Left lung (tissue), 14 donors: ENCODE measurements at places on chromosomes 13 and 19. TPM values are rescaled to one million over a fixed set of nuclear protein-coding genes. Genes with fewer than 3 reads are reported as not detected.

The ZNF426 gene
- total RNA-seq = 18.3 TPM

The PLIN3 gene
- total RNA-seq = 71.7 TPM

The KCNJ14 gene
- total RNA-seq = 0.52 TPM

The ZNF491 gene
- total RNA-seq = 2.0 TPM

The GAPDHS gene
- total RNA-seq = not detected

The PALM3 gene
- total RNA-seq = 6.0 TPM

The DCT gene
- total RNA-seq = not detected

The TINCR gene
- 0.76 TPM for total RNA-seq

DNA sequence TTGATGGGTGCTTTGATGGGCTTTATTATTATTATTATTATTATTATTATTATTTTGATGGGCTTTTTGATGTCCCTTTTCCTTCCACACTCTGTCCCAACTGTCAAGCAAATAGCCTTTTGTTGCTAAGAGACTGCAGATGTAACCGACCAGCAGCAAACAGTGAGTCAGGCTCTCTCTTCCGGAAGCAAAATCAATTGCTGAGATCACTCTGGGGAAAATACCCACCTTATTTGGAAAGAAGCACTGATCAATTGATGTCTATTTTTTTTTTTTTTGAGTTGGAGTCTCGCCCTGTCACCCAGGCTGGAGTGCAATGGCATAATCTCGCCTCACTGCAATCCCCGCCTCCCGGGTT is 2.9 kb downstream of the LDLR start:
- peak overlapping the region; percentile 57 for H3K4me3 ChIP-seq
- H3K4me1 ChIP-seq = peaks cover 81% of the 10 kb centered on the region
- H3K36me3 ChIP-seq = peaks cover 36% of the 10 kb centered on the region
- H3K27me3 ChIP-seq = no peaks in the 10 kb centered on the region

- no peaks in the 10 kb centered on the region for H3K27me3 ChIP-seq
- no peak for DNase-seq
- H3K27ac ChIP-seq = no peak overlapping the region
- no peak overlapping the region for H3K4me3 ChIP-seq
- H3K36me3 ChIP-seq = no peaks in the 10 kb centered on the region
Observed at GRCh38 chr13:52371736-52372247, 34.2 kb downstream of the THSD1 start.

- no peaks in the 10 kb centered on the region for H3K27me3 ChIP-seq
- H3K4me1 ChIP-seq = no peaks in the 10 kb centered on the region
- no peaks in the 10 kb centered on the region for H3K36me3 ChIP-seq
- no peak for DNase-seq
- H3K27ac ChIP-seq = no peak overlapping the region
Observed at GRCh38 chr13:48818495-48819356, 157.0 kb upstream of the FNDC3A start.

DNA sequence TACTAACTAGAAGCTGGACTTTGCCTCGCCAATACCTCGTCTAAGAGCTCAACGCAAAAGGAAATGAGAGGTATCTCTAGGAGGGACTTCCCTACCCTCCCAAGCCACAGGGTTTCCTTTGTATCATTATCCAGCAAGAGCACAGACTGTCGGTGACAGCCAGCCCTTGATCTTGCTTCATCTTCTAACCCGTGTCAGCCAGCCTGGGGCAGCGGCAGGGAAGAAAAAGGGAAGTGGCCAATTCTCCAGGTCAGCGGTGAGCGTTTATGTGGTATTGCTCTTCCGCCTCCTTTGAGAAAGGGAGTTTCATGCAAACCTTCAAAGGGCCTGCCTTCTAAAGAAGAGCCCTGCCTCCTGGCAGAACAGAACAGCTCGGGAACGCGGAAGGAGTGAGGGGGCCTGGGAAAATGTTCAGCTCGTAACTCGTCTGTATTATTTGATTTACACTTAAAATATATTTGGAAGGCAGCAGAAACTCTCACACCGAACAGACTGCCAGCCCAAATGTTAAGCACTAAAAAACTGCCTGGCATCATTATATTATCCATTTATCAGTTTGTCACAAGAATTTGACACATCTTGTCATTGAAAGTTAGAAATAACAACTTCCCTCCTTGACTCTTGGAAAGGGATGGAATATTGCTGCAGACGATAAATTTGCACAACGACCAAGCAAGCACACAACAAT is 41.8 kb downstream of the EFNB2 start:
- DNase-seq = peak; percentile 39
- no peak overlapping the region for H3K4me3 ChIP-seq
- H3K27ac ChIP-seq = no peak overlapping the region
- H3K27me3 ChIP-seq = peaks cover 24% of the 10 kb centered on the region

- H3K27me3 ChIP-seq = no peaks in the 10 kb centered on the region
- no peak overlapping the region for H3K27ac ChIP-seq
- no peaks in the 10 kb centered on the region for H3K36me3 ChIP-seq
- no peak overlapping the region for H3K4me3 ChIP-seq
Observed at GRCh38 chr13:45109102-45109720, 11.1 kb upstream of the GTF2F2 start.

GRCh38 chr13:108322206-108322824 is 52.8 kb downstream of the TNFSF13B start:
- H3K4me3 ChIP-seq = no peak overlapping the region
- no peaks in the 10 kb centered on the region for H3K36me3 ChIP-seq
- peaks cover 2% of the 10 kb centered on the region for H3K27me3 ChIP-seq
- no peak overlapping the region for H3K27ac ChIP-seq

- no peaks in the 10 kb centered on the region for H3K4me1 ChIP-seq
- DNase-seq = no peak
- H3K4me3 ChIP-seq = no peak overlapping the region
- H3K36me3 ChIP-seq = no peaks in the 10 kb centered on the region
Observed at GRCh38 chr13:29195456-29195855, 375.3 kb downstream of the MTUS2 start.

GRCh38 chr13:76596216-76596615 is 290.0 kb downstream of the KCTD12 start:
- DNase-seq = no peak
- H3K27ac ChIP-seq = no peak overlapping the region
- no peak overlapping the region for H3K4me3 ChIP-seq
- no peaks in the 10 kb centered on the region for H3K27me3 ChIP-seq
- no peaks in the 10 kb centered on the region for H3K36me3 ChIP-seq

DNA sequence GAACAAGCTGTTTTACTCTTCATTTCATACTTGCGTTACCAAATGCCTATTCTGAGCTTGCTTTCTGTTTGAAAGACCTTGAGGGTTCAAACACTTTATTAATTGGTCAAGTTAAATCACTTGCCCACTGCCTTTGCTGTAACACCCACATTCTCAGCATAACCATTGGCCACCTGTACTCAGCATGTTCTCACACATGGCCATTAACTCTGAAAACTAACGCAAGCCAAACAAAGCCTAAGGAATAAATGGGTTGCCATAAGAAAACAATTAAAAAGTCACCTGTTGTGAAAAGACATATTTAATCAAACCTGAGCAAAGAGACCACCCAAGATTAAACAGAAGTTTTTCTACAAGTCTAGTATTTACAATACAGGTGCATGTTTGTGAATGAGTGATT is 517.2 kb upstream of the SPRY2 start:
- H3K27ac ChIP-seq = no peak overlapping the region
- no peak for DNase-seq
- H3K4me3 ChIP-seq = no peak overlapping the region
- H3K36me3 ChIP-seq = no peaks in the 10 kb centered on the region
- H3K27me3 ChIP-seq = no peaks in the 10 kb centered on the region

DNA sequence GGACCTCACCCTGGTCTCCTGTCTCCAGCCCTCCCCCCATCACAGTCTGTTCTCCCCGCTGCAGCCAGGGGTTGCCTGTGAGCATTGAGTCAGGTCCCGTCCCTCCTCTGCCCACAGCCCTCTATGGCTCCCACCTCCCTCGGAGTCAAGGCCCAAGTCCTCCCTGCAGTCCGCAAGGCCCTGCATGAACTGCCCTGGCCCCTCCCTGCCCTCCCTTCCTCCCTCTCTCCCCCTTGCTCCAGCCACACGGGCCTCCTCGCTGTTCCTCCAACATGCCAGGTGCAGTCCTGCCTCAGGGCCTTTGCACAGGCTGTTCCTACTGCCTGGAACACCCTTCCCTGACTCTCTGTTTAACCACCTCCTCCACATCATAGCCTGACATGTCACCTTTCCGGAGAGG is 2.8 kb downstream of the TINCR start:
- no peak overlapping the region for H3K27ac ChIP-seq
- DNase-seq = no peak
- H3K27me3 ChIP-seq = peaks cover 96% of the 10 kb centered on the region
- no peaks in the 10 kb centered on the region for H3K36me3 ChIP-seq
- no peaks in the 10 kb centered on the region for H3K4me1 ChIP-seq

GRCh38 chr19:17205237-17206140 is 9.7 kb upstream of the USE1 start:
- no peak for DNase-seq
- H3K4me3 ChIP-seq = no peak overlapping the region
- no peaks in the 10 kb centered on the region for H3K4me1 ChIP-seq

DNA sequence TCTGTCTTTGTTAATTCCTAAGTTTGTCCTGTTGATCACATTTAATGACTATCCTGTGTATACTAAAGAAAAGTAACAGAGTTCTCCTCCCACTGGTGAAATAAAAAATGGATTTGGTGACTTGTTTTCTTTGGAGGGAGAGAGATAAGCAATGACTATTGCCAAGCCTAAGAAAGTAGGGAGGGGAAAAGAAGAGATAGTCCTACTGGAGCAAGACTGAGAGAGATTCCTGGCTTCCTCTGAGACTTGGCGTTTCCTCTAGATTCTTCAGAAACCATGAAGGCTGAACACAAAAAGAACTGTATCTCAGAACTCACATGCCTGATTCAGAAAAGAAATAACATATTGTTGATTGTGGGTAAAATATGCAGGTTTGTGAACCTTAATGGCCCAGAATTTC is 406.5 kb downstream of the FOXO1 start:
- DNase-seq = no peak
- H3K27ac ChIP-seq = no peak overlapping the region
- H3K27me3 ChIP-seq = no peaks in the 10 kb centered on the region
- H3K4me3 ChIP-seq = no peak overlapping the region
- no peaks in the 10 kb centered on the region for H3K4me1 ChIP-seq

GRCh38 chr13:41788552-41788951 is 172.4 kb downstream of the VWA8 start:
- no peaks in the 10 kb centered on the region for H3K27me3 ChIP-seq
- no peaks in the 10 kb centered on the region for H3K4me1 ChIP-seq
- no peak overlapping the region for H3K27ac ChIP-seq

DNA sequence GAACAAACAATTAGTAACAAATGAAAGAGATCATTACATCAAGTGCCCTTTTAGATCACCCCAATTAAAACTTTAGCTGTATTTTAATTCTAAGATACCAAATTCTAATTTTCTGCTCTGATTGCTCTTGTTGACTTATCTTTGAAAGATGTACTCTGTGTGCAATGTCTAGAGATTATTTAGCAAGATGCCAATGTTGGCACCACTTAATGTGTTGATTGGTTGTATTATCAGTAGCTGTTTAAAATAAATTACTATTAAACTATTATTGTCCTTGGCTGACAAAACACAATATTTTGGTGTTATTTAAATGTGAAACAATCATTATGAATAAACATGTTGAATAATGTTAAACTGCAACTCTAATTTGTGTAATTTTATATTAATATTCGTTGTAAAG is 386.0 kb downstream of the DACH1 start:
- DNase-seq = no peak
- H3K27ac ChIP-seq = no peak overlapping the region
- H3K27me3 ChIP-seq = no peaks in the 10 kb centered on the region
- H3K4me1 ChIP-seq = no peaks in the 10 kb centered on the region
- H3K4me3 ChIP-seq = no peak overlapping the region

DNA sequence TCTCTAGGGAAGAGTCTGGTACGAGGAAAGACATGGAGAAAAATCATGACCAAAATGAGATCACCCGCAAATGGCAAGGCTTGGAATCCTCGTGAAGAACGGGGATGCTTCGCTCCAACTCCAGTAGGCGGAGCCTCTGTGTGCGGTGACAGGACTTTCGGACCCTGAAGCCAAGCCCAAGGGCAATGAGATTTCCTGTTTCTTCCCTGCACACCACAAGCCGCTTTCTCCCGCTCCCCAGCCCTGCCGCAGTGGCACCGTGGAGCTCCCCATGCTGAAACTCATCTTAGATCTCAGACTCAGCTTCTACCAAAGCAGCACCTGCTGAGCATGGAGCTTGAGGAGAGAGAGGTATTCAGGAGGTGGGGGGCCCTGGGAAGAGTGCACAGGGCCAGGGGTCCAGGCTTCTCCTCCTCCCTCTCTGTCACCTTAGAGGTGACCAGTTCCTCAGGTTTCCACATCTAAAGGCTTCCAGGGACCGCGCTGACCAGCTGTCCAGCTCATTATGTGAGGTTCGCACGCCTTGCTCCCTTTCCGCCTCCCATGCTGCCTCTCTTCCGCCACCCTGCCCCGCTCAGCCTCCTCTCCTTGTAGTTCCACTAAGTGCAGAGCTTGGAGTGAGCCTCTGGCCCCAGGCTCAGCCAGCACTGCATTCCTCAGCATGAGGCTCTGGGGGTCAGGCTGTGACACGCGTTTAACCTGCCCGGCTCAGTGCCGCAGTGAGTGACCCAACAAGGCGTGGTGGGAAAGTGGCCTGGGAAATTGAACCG is 153.8 kb upstream of the SOX1 start:
- no peaks in the 10 kb centered on the region for H3K36me3 ChIP-seq
- H3K4me3 ChIP-seq = no peak overlapping the region
- no peak overlapping the region for H3K27ac ChIP-seq
- H3K27me3 ChIP-seq = peaks cover 23% of the 10 kb centered on the region
- no peak for DNase-seq

DNA sequence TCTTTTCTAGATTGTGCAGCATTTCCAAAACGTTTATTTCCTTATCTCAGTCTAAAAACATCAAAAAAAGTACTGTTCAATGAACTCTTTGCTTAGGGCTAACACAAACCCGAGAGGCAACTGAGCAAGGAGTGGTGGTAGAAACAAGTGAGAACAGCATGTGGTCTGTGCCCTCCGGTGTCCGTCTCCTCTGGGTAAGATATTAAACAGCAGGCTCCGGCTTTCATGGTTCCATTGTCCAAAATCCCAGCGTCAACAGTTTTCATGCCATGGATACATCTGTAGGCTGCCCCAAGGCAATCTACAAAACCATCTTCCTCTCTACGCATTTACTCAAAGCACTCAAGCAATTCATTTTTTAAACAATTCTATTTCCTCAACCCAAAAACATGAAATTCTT is 22.8 kb downstream of the DCLK1 start:
- no peaks in the 10 kb centered on the region for H3K4me1 ChIP-seq
- no peaks in the 10 kb centered on the region for H3K27me3 ChIP-seq
- no peak overlapping the region for H3K27ac ChIP-seq
- H3K36me3 ChIP-seq = no peaks in the 10 kb centered on the region

DNA sequence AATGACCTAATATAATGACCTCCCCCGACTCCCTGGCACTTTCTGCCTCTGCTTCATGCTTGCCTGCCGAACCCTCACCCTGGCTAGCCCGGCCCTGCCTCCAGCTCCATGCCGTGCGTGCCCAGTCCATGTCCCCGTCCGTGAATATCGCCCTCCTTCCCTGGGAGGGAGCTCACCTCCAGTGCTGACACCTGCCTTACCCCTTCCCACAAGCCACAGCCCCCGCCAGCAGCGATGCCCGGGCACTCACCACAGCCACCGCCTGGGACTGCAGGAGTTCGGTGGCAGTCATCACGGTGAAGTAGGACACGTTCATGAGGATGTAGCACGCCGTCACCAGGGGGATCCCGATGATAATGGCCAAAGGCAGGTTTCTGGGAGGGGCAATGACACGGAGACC is 10.0 kb downstream of the SLC7A9 start:
- no peak for DNase-seq
- H3K36me3 ChIP-seq = no peaks in the 10 kb centered on the region
- no peak overlapping the region for H3K27ac ChIP-seq
- H3K4me1 ChIP-seq = no peaks in the 10 kb centered on the region
- H3K27me3 ChIP-seq = no peaks in the 10 kb centered on the region

- no peak overlapping the region for H3K4me3 ChIP-seq
- H3K4me1 ChIP-seq = no peaks in the 10 kb centered on the region
- H3K36me3 ChIP-seq = no peaks in the 10 kb centered on the region
- peak; percentile 2 for DNase-seq
- no peak overlapping the region for H3K27ac ChIP-seq
Observed at GRCh38 chr13:68850160-68850559, 1257.5 kb upstream of the ATXN8OS start.
